ENCODE measurements at places on chromosomes 2 and 18. TPM values are rescaled to one million over a fixed set of nuclear protein-coding genes. Genes with fewer than 3 reads are reported as not detected.

DNA sequence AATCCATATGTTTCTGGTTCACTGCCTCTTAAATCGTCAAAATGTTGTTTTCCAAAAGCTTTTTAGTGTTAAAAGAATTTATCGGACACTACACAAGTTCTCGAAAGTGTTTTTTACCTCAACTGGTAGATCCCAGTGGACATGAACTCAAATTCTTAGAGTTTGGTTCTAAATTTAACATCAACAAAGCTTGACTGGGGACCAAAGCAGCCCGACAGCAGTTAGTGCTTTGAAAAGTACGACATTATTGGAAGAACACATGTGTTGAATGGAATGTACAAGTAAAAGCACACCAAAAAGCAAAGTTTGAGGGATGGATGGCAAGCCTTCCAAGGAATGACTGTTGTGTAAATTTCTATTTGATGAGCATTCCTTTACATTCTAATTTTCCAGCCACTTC, 803.9 kb upstream of the POU3F3 start:
- H3K27ac ChIP-seq, result no peak overlapping the region
- H3K4me1 ChIP-seq, result peaks cover 50% of the 10 kb centered on the region
- no peak overlapping the region for H3K4me3 ChIP-seq
- H3K27me3 ChIP-seq, result peaks cover 21% of the 10 kb centered on the region
- DNase-seq, result no peak

- H3K36me3 ChIP-seq, result peaks cover 35% of the 10 kb centered on the region
- no peak overlapping the region for H3K4me3 ChIP-seq
- no peak overlapping the region for H3K27ac ChIP-seq
- peaks cover 42% of the 10 kb centered on the region for H3K4me1 ChIP-seq
These were observed 7.3 kb downstream of the MMADHC start for GRCh38 chr2:149579972-149580882.

DNA sequence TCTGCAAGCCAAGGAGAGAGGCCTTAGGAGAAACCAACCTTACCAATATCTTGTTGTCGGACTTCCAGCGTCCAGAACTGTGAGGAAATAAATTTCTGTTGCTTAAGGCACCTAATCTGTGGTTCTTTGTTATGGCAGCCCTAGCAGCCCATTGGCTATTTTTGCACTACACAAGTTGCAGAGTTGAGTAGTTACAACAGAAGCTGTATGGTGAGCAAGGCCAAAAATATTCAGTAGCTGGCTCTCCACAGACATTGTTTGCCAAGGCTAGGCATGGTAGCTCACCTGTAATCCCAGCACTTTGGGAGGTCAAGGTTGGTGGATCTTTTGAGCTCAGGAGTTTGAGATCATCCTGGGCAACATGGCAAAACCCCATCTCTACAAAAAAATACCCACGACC, 27.1 kb upstream of the SCYGR1 start:
- DNase-seq, result no peak
- H3K36me3 ChIP-seq, result no peaks in the 10 kb centered on the region
- no peaks in the 10 kb centered on the region for H3K27me3 ChIP-seq

DNA sequence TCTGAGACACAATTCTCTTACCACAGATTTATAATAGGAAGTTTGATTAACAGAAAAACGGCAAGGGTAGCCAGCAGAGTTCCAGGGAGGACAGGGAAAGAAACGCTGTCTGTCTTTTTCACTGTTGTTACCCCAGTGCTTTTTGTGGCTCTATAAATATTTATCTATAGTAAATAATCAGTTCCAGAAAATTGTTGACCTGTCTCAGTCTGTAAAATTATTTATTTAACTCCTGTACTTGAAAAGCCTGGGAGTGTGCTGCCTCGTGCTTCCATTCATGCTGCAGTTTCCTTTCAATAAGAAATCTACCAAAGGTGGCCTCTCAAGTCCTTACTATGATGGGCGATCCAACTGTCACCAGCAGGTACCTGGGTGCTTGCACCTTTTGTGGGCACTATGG, 102.9 kb downstream of the ETAA1 start:
- no peak for DNase-seq
- H3K27ac ChIP-seq, result no peak overlapping the region
- H3K36me3 ChIP-seq, result no peaks in the 10 kb centered on the region

GRCh38 chr18:32607816-32608215, 137.1 kb upstream of the GAREM1 start:
- H3K27ac ChIP-seq, result no peak overlapping the region
- peaks cover 8% of the 10 kb centered on the region for H3K27me3 ChIP-seq

GRCh38 chr2:157339965-157340655, 14.5 kb upstream of the ERMN start:
- no peak overlapping the region for H3K4me3 ChIP-seq
- H3K27me3 ChIP-seq, result peaks cover 9% of the 10 kb centered on the region
- H3K36me3 ChIP-seq, result no peaks in the 10 kb centered on the region
- H3K4me1 ChIP-seq, result no peaks in the 10 kb centered on the region
- no peak overlapping the region for H3K27ac ChIP-seq

DNA sequence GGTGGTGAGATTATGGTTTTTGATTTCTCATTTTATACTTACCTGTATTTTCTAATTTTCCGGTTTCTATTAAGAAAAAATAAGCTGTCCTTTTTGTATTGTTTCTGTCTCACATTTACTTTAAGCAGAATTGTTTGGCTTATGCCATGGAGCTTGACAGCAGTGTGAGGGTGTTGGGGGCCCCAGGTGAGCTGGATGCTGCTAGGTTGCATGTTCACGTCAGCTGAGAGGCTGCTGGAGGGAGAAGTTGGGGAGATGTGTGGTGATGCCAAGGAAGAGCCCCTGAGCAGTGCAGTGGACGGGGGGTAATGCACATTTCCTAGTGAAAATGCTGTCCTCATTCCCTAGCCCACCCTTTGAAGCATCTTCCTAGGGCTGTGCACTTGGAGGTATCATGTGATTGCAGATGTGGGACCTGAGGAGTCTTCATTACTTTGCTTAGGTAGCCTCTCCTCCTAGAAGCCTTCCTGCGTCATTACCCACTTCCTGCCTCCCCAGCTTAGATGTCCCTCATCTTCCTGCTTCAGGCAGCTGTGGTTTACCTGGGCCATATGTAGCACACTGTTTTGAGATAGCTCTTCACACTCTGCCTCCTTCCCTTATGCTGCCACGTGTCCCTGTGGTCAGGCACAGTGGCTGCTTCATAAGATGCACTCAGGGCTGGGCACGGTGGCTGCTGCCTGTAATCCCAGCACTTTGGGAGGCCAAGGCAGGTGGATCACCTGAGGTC, 16.2 kb downstream of the ATG16L1 start:
- no peak overlapping the region for H3K27ac ChIP-seq
- no peaks in the 10 kb centered on the region for H3K27me3 ChIP-seq
- DNase-seq, result no peak
- no peaks in the 10 kb centered on the region for H3K4me1 ChIP-seq
- H3K4me3 ChIP-seq, result no peak overlapping the region

DNA sequence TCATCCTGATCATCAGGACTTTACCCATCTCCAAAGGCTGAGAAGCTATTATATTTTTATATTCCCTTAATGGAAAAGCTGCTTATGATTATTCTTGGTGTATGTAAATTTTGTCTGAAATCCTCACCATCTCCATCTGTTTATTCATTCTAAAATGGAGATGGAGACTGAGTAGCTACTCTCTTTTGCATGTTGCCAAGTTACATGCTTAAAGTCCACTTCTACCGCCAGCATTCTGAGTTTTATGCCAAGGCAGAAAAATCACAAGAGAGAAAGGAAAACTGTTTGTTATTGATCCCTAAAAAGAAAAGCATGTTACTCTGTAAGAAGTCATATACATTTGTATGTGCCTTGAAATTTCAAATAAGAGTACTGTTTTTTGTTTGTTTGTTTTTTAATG, 94.4 kb upstream of the NOSTRIN start:
- H3K4me3 ChIP-seq, result no peak overlapping the region
- H3K27me3 ChIP-seq, result no peaks in the 10 kb centered on the region
- H3K4me1 ChIP-seq, result peaks cover 19% of the 10 kb centered on the region
- peaks cover 6% of the 10 kb centered on the region for H3K36me3 ChIP-seq
- no peak overlapping the region for H3K27ac ChIP-seq

SLC23A3 gene
- 2.6 TPM for total RNA-seq

FAM161A gene
- total RNA-seq, result 9.3 TPM

SCYGR4 gene
- total RNA-seq, result not detected

TSPYL6 gene
- not detected for total RNA-seq

Data from mesothelial cell of epicardium (in vitro differentiated cells).